ENCODE measurements at places on chromosomes 6 and 20.

GRCh38 chr20:34746674-34747073, 42.5 kb downstream of the TP53INP2 start:
- DNase-seq, result no peak

DNA sequence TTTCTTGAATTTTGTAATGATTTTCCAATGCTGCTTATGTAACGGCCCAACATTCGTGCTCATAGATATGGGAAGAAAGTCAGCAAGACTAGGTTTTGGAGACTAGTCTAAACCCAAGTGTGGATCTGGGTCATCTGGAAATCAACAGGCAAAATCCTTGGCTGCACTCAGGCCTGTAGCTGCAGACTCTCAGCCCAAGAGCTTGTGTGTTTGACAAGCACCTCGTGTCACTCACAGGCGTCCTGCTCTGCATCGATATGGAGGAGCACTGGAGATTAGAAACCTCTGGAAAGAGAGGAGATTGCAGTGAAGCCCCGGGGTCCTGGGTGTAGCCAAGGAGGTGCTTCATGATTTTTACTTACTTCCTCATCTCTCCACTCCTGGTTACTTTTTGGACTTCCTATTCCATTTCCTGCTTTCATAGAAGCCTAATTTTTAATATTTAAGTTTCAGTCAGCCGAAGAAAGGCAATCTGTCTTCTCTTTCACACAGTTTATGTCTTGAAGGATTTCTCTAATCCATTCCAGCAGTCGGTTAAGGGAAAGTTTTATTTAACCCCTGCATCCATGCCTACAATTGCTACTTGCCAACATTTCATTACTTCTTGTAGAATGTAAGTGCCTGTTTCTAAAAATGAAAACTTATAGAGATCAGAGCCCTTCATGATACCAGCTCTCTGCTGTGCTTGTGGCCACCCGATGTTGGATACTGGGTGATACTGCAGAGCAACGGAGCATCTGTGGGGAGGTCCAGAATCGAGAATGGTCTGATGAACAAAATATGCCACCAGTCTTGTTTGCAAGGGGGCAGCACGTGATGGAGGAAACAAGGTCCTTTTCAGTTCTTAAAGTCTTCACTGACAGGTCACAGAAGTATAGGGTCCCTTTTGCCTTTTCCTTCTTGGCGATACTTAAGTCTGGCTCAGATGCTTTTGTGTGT, 296.3 kb downstream of the QKI start:
- no peak for DNase-seq

GRCh38 chr6:129455126-129455769, 254.7 kb downstream of the ARHGAP18 start:
- DNase-seq, result no peak

DNA sequence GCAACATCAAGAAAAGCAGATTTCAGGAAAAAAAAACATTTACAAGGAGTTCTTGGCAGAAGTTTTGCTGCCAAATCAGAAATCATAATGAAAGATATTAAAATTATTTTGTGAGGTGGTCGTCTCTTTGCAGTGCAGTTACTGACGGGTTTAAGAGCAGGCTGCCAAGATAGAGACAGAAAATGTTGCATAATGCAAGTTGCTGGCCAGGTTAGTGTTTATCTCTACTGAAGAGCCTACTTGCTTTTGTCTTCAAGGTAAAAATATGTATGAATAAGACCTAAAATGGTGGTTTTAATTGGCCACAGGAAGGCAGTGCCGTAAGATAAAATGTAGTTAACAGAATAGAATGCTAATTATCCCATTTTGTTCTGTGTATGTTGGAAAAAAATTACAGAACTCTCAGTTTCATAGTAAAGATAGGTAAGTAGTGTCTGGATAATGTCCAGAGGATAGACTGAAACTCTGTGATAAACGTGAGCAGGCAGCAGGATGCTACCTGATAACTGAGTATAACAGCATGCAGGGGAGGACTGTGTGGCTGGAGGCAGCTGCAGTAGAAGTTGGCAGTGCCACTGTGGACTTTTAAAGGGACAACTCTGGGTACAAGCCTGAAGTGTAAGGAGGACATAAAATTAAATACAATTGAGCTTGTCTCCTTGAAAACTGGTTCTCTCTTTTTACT, 13.9 kb downstream of the FOXO3 start:
- DNase-seq, result no peak

GRCh38 chr20:40181676-40182075, 507.4 kb downstream of the MAFB start:
- peak; percentile 5 for DNase-seq

GRCh38 chr20:57241363-57241991, 25.0 kb downstream of the BMP7 start:
- DNase-seq, result peak; percentile 37

DNA sequence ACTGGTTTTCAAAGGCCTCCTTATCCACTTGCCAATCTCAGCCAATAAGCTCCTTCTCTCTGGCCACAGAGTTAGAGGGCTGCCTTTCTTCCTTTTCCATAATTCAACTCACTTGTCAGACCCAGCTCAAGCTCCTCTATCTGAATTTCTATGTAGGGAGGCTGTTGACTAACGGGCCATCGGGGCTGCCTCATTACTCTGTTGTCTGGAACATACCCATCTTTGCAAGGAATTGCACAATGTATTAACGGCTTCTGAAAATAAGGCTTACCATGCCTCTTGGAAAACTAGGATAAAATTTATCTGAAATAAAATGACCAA, 28.5 kb upstream of the KIF6 start:
- DNase-seq, result no peak

DNA sequence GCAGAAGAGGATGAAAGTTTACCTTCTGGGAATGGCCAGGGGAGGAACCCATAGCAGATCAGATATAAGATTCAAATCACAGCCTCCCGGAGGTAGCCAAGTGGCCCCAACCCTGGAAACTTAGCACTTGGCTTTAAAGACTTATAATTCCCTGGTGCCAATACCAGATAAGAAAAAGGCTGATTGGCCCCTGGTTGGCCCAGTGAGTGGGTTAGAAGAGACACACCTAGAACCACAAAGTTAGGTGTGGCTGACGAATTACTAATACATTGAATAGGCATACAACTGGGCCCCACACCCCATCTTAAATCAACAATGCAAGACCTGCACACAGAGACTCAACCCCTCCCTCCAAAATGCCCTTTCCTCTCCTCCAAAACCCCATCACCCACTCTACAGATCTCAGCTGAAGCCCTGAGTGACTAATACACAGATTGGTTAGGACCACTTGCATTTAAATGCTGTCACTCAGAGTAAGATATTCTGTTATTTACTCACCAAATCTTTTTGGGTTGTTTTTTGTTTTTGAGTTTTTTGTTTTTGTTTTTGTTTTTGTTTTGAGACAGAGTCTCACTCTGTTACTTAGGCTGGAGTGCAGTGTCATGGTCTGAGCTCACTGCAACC, 315.4 kb upstream of the JARID2 start:
- DNase-seq, result peak; percentile 11
